ENCODE measurements at places on chromosomes 2 and 18.

DNA sequence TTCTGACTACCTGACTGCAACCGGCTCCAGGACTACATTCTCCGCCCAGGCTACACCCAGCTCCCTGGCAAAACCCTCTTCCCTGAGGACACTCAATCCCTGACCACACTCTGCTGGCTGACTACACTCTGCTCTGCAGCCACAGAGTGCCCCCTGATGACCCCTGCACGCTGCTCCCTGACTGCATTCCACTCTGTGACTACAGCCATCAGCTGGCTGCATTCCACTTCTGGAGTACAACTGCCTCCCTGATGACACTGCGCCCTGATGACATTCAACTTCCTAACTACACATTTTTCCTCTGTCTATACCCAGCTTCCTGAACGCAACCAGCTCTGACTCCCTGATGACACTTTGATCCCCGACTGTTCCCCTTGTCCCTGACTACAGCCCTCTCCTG, 71.3 kb upstream of the NRXN1 start:
- peak; percentile 86 for DNase-seq

- DNase-seq = no peak
These were observed 56.9 kb downstream of the MAP3K20 start for GRCh38 chr2:173132531-173132930.

DNA sequence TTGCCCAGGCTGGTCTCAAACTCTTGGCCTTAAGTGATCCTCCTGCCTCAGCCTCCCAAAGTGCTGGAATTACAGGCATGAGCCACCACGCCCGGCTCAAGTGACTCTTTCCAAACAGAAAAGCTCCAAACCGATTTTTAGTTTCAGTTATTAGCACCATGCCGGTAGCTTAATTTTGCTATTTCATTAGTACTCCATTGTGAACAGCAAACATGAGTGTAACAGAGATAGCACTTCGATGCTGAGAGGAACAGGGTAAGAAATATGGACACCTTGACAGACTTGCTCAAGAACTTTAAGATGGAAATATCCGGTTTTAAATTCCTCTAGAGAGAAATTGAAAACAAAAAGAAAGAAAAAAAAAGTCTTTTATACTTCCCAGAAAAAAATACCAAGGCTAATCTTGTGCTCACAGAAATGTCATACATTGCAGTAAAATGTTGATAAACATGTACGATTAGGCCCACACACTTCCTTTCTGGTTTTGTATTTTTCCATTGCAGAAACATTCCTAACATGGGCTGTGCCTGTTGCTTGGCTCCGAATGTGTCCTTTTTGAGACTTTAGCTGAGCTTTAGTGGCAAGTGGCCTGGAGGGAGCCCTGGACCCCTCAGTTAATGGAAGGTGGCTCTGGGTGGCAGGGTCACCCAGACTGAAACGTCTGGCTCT, 18.3 kb downstream of the FHL2 start:
- no peak for DNase-seq

- DNase-seq = peak; percentile 90
These were observed 34.9 kb downstream of the RAB10 start for GRCh38 chr2:26068602-26069298.

- peak; percentile 79 for DNase-seq
These were observed 6.9 kb upstream of the PARD3B start for GRCh38 chr2:204538182-204539018.

- DNase-seq = no peak
These were observed 783 bp downstream of the BUB1 start for GRCh38 chr2:110677080-110677479.

GRCh38 chr2:163659224-163659623, 76.6 kb downstream of the FIGN start:
- no peak for DNase-seq

DNA sequence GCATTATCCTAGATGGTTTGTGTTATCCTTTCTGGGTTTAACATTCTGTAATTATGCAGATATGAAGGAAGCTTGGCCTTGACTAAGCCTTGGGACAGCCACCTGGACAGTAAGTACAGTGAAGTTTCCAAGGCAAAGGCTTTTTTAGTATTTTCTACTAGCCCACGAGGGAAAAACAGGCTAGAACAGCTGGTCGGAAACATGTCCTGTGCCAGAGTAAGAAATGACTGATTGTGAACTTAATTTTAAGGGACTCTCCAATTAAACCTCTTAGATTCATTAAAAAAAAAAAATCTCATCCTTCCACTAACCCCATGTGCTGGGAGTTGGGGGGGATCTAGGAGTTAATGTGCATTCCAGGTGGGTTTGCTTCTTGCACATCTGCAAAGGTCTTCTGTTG, 720.8 kb downstream of the SLC4A3 start:
- no peak for DNase-seq

- DNase-seq = peak; percentile 60
These were observed 173.5 kb downstream of the ATAD2B start for GRCh38 chr2:23753291-23754010.

DNA sequence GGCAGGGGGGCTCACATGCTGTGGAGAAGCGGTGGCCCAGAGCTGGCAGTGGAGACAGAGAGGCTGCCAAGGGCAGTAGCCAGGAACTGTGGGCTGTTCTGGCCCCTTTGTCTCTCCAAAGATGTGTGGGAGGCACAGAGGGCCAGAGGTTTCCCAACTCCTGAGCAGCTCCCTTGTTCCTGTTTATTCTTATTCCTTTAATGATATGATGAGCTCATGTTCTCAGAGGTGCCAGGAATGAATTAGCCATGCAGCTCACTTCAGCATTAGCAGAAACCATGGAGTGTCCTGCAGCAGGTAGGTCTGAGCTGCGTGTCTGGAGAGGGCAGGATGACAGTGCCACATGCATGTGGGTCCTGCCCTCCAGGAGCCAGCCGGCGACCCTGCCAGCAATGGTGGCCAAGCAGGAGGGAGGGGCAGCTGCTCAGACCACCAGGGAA, 77.9 kb upstream of the FZD7 start:
- no peak for DNase-seq

DNA sequence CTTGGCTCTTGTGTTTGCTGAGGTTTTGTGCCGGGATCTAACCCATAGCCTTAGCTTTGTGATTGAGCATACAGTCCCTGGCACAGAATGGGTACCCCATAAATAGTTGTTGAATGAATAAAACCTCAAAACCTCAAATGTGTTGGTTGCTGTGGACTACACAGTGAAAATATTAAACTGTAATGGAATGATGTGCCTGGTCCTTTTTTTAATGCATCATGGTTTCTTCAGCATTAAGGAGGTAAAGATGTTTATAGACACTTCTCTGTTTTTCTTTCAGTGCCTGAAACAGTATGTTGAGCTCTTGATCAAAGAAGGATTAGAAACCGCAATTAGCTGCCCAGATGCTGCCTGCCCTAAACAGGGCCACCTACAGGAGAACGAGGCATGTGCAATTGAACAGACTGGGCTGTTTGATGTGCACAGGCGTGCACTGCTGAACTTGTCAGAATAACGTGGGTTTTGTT, 97.0 kb downstream of the RNF144A start:
- peak; percentile 44 for DNase-seq

- DNase-seq = no peak
These were observed 60.2 kb downstream of the RMDN2 start for GRCh38 chr2:37985333-37985732.

GRCh38 chr18:25175558-25176517, 176.1 kb downstream of the ZNF521 start:
- DNase-seq = no peak

DNA sequence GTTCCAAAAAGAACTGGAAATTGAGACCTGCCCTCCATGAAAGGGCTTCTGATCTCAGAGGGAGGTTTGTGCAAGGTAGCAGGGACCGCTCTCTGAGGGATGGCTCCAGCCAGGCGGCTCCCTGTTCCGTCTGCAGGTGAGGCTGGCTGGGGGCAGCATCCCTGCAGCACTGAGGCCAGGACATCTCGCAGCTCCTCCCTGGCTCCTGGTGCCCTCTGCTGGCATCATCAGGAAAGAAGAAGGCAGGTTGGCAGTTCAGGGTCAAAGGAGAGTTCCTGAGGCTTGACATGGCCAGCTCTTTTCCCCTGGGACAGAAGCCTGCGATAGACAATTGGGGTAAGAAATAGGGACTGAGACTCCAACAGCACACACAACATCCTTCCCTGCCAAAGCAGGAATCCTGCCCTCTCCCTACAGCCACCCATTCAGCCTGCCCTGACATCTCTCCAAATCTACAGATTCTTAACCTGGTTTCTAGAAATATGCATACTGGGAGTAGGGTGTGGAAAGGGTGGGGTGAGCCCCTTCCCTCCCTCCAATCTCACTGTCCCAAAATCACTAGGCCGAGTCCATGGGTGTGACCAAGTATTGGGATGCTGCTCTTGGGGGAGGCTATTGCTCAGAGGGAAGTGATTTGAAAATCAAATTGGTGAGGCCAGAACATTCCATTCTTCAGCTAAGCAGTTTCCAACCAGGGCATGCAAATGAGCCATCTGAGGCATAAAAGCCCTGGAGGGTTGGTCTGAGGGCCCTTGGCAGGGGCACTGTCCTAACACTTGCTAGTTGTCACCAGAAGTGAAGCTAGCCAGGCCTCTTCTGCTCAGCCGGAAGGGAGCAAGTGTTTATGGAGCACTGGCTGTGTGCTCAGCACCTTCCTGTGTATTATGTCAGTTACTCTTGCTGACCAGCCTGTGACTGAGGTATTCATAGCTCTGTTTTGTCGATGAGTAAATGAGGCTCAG, 185.4 kb downstream of the TFCP2L1 start:
- peak; percentile 57 for DNase-seq

- DNase-seq = no peak
These were observed 95.4 kb downstream of the SOCS6 start for GRCh38 chr18:70384181-70384790.

GRCh38 chr2:12106440-12107080, 360.1 kb downstream of the LPIN1 start:
- no peak for DNase-seq

GRCh38 chr2:33839791-33840190, 240.7 kb upstream of the FAM98A start:
- no peak for DNase-seq

- DNase-seq = peak; percentile 48
These were observed 21.6 kb downstream of the GPD2 start for GRCh38 chr2:156457523-156458517.

GRCh38 chr18:63888470-63889190, 1.1 kb downstream of the SERPINB2 start:
- DNase-seq = peak; percentile 5

DNA sequence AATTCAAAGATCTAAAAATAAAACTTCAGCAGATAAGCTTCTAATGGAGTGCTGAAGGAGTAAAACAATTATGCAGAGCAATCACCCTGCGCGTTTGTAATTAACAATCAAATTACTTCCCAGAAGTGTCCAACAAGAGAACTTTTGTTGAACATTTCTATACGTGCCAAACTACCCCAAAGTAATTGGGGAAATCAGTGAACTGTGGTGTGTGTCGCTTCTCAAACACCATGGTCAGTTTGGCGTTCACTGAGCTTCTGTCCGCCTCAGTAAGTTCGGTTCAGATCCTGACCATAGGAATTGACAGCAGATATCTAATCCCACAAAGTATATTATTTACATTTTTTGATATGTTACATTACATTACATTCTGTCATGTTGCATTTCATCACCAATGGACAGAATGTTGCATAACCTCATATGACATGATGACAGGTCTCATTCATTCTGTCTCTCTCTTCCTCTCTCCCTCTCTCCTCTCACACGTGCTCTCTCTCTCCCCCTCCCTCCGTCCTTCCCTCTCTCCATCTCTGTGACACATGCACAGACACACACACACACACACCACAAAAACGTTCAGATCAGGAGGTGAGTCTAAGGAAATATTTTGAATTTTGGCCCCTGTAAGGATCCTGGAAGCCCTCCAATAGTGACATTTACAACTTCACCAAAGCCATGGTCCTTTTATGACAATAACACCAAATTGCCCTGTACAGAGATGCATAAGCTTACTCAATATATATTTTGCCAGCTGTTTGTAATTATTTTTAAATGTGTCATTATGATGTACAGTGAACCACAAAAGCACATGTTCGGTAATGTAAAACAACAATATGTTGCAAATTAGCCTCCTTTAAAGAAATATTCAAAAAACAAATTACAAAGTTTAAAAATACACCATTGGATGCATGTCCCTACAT, 269.2 kb downstream of the FIGN start:
- DNase-seq = no peak

- no peak for DNase-seq
These were observed 12.0 kb downstream of the STK17B start for GRCh38 chr2:196159221-196159892.

DNA sequence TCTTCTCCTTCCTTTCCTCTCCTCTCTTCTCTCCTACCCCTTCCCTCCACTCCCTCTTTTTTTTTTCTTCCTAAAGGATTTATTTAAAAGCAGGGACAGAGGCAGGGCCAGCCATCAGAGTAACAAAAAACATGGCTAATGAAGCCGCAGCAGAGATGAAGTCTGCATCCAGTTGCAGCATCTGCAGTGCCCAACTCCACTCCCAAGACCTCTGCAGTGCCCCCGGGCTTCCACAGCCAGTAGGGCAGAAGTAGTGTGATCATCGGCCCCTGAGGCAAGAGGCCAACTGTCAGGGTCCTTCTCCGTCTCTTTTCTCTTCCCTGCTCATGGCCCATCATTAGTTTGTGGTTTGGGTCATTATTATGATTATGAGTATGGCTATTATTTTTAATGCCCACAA, 4.2 kb upstream of the EGR4 start:
- DNase-seq = no peak

DNA sequence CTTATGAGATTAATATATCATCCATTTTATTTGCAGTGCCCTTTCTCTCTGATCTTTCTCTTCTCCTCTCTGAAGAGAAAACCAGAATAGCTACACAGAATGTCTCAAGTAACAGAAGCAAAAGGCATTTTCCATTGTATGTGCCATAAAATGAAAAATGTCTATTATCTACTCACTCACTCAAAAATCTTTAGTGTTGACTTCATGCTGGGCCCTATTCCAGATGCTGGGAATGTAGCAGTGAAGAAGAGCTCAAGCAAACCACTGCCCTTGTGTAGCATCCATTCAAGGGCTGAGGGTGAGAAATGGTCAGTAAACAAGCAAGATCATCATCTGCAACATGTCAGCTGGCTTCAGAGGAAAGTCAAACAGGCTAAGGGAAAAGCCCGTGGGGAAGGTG, 427.7 kb downstream of the METTL4 start:
- DNase-seq = no peak

- DNase-seq = no peak
These were observed 117.9 kb downstream of the FEZ2 start for GRCh38 chr2:36480028-36480427.

- no peak for DNase-seq
These were observed 507 bp downstream of the RTKN start for GRCh38 chr2:74441170-74441689.

- DNase-seq = no peak
These were observed 655.9 kb downstream of the DCC start for GRCh38 chr18:52995875-52996274.

DNA sequence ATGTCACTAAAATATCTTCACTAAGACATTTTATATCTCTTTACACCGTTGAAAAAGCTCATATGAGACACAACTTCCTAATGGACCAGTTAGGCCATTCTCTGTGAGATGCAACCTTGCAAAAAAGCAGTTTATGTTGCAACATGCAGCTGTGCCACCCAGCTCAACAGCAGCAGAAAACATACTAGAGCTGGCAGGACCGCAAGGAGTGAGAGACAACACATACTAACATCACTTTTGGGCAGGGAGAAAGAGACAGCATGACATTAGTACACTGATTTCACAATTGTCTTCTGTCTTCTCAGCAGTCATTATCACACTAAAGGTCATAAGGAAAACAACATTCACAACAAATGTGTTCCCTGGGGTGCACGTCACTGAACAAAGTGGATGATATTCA, 122.9 kb downstream of the EPB41L3 start:
- DNase-seq = no peak

GRCh38 chr2:105997711-105998110, 196.4 kb downstream of the UXS1 start:
- DNase-seq = no peak

GRCh38 chr2:168118733-168119514, 128.5 kb downstream of the STK39 start:
- DNase-seq = peak; percentile 87

Measured in mesendoderm (in vitro differentiated cells).